ENCODE measurements at places on chromosomes 1 and 21. TPM values are rescaled to one million over a fixed set of nuclear protein-coding genes. Genes with fewer than 3 reads are reported as not detected.

MR1 gene
- 25.9 TPM for total RNA-seq

MTARC1 gene
- 1.7 TPM for total RNA-seq

MNDA gene
- total RNA-seq, result not detected

STUM gene
- total RNA-seq, result under 0.01 TPM

PDPN gene
- 1.1 TPM for total RNA-seq

TLCD4 gene
- total RNA-seq, result 0.26 TPM

CFHR4 gene
- not detected for total RNA-seq

NAV1 gene
- 115 TPM for total RNA-seq

CALML6 gene
- total RNA-seq, result 0.46 TPM

TSPEAR gene
- total RNA-seq, result not detected

ADAMTSL4 gene
- total RNA-seq, result 13.4 TPM
